ENCODE measurements at places on chromosomes 12 and 14.

GRCh38 chr12:106976668-106977067 is 10.3 kb downstream of the MTERF2 start:
- DNase-seq, result no peak

DNA sequence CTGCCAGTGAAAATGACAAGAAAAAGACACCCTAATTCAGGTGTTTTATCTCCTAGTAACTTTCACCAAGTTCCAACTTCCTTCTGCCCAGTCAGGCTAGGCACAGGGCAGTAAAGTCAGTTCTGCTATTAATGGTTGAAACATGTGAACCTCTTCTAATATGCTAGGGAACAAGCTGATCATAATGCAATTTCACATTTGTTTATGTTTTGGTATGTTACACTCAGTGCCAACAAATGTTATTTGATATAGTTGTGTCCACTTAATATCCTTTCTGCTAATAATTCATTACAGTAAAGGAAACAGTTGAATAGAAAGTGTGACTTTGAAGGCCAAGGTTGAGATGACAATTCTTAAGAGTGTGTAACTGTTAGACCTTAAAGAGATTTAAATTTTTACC is 17.2 kb downstream of the NT5DC3 start:
- DNase-seq, result no peak

GRCh38 chr12:108169708-108170107 is 40.6 kb downstream of the WSCD2 start:
- DNase-seq, result no peak

- DNase-seq, result no peak
Measured at GRCh38 chr14:81533212-81533535, 479 bp downstream of the SEL1L start.

DNA sequence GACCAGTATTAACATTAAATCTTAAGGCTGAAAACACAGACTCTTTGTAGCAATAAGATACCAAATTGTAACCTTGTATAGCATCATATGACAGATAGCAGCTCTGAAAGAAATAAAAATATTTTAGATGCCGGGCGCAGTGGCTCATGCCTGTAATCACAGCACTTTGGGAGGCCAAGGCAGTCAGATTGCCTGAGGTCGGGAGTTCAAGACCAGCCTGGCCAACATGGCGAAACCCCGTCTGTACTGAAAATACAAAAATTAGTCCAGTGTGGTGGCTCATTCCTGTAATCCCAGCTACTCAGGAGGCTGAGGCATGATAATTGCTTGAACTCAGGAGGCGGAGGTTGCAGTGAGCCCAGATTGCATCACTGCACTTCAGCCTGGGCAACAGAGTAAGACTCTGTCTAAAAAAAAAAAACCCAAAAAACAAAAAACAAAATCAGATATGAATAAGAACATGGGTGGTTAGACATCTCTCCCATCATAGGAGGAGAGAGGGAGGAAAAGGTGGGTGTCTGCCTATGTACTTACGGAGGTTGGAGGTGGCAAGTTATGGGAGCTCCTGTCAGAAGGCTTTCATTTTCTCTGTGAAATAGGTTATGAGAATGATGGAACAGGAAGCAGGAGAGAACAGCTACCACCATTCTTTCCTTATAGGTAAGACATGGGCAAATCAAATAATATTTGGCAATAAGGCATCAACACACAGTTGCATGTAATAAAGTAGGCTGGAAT is 7.6 kb upstream of the HEBP1 start:
- no peak for DNase-seq

- no peak for DNase-seq
Measured at GRCh38 chr12:1912580-1913376, 5.7 kb downstream of the CACNA2D4 start.

DNA sequence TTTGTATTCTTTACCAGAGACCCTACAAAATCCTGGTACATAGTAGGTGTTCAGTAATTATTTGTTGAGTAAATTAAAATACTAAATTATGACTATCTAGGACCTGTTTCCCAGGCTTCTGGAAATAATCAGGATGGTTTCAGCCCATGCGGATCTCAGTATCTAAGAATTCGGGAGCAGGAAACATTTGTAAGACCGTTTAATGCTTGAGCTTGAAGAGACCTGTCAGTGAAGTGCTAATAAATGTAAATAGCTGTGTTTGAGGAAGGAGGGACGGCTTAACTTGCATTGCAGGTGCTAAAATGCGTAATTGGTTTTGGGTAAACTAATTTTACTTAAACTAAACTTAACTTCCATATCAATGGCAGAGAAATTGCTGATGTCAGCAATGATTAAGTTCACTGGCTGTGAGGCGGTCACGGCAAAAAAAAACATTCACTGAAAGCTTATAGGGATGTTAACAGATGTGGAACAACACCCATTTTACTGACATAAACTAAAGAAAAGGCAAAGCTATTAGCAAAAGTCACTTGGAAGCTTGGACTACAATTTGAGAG is 28.6 kb upstream of the AEBP2 start:
- no peak for DNase-seq

DNA sequence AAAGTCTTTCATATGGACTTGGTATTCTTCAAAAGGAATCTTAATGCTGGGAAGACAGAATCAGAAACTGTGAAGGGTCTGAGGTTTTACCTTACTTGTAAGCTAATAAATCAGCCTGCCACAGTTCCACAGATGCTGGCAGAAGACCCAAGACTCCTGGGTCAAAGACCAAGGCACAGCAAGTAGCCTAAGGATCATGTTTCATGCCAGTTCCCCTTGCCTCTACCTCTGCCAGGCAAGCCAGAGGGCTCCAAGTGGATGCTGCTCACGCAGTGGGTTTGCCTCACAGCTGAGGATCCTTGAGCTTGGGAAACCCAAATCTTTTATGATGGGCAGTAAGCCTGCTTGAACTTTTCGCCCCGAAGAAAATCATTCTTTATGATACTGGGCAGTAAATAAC is 15.2 kb upstream of the RXYLT1 start:
- DNase-seq, result no peak

DNA sequence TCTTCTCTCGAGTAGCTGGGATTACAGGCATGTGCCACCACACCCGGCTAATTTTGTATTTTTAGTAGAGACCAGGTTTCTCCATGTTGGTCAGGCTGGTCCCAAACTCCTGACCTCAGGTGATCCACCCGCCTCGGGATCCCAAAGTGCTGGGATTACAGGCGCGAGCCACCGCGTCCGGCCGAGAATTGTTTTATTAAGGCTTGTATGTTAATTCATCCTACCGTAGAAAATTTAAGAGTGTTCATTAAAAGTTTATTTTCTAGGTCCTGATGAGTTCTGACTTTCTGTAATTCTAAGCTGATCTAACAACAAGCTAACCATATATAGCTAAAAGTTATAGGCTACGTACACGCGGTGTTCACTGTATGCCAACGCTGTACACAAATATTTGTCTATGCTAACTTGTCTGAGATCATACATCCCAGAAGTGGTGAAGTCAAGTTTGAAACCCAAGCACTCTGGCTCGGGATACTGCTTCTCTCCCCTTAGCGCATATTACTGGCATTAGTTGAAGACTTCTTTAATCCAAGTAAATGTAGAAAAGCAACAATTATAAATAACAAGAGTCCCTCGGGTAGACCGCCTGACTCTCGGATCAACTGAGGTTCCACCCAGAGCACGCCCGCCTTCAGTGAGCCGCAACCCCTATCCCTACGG is 570 bp upstream of the MRPS35 start:
- DNase-seq, result no peak

DNA sequence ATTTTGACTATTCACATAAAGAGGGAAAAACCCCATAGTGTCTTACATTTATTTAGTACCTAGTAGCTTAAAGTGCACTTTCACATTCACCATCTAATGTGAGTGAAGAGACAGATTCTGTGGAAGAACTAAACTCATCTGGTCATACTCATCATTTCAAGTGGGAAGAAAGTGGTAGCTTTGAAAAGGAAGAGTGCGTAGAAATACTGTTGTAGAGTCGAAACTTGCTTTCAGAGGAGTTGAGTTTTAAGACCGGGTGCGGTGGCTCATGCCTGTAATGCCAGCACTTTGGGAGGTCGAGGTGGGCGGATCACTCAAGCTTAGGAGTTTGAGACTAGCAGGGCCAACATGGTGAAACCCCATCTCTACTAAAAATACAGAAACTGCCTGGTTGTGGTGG is 222.2 kb downstream of the ERC1 start:
- no peak for DNase-seq

- DNase-seq, result no peak
Measured at GRCh38 chr14:100747021-100747586, 20.4 kb downstream of the DLK1 start.

All from stimulated activated CD4-positive, alpha-beta T cell treated with anti-CD3 and anti-CD28 coated beads, Interleukin-1b, Interleukin-23, amount 100 ng/mL, for 1 hour (primary cell).